T-helper 1 cell (primary cell): ENCODE measurements at places on chromosomes 11 and 22.

DNA sequence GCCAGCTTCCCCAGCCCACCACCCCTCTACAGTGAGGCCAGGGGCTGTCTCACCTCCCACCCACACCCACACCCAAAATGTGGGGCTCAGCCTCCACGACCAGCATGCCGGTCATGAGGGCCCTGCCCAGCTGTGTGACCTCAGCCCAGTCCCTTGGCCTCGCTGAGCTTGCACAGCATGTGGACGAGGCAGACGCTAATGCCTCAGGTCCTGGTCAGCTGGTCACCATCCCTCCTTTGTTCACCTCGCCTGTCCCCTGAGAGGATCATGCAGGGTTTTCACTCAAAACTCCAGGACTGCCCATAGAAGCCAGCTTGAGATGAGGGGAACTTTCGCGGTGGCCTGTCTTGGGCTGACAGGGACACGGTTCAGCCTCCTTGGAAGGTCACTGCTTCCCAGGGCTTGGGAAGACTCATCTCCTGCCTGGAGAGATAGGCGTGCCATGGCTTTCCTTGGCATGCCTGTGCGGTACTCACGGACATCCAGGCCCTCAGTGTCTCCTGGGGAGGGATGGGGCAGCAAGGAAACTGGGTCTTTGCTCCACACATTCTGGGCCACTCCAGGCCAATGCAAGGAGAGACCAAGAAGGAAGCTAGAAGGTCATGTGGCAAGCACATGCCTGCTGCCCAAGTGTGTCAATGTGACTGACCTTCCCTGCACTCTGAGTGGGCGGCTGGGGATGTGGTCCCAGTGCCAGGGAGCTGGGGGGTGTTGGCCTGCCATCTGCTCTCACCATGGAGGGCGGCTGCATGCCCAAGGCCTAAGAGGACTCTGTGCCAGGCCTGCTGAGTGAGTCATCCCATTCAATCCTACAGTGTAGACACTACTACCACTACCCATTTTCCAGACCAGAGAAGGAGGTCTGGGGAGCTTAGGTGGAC lies 3.2 kb upstream of the RTN4R start:
- DNase-seq = no peak

- DNase-seq = no peak
These were observed 64.6 kb downstream of the CTTN start for GRCh38 chr11:70462818-70463477.

GRCh38 chr11:19467904-19468303 lies 227.2 kb upstream of the E2F8 start:
- no peak for DNase-seq

GRCh38 chr11:33802194-33802950 lies 28.1 kb upstream of the FBXO3 start:
- no peak for DNase-seq

- no peak for DNase-seq
These were observed 27.0 kb upstream of the SLC25A18 start for GRCh38 chr22:17536269-17536668.

DNA sequence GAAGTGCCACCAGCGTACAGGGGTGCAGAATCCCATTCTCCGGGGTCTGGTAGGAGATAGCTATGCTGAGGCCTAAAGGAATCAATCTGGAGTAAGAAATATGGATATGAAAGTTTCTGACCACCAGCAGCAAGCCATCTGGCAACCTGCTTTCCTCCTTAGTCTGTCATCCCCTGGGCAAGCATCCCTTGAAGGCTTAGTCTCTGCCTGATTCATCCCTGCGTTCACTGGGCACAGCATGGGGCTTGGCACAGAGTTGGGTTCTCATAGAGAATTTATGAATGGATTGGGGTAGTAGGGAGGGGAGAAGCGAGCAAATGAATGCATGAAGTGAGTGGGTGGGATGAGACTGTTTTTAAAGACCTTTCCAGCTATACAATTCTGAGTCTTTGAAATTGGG lies 85.8 kb upstream of the NARS2 start:
- no peak for DNase-seq

DNA sequence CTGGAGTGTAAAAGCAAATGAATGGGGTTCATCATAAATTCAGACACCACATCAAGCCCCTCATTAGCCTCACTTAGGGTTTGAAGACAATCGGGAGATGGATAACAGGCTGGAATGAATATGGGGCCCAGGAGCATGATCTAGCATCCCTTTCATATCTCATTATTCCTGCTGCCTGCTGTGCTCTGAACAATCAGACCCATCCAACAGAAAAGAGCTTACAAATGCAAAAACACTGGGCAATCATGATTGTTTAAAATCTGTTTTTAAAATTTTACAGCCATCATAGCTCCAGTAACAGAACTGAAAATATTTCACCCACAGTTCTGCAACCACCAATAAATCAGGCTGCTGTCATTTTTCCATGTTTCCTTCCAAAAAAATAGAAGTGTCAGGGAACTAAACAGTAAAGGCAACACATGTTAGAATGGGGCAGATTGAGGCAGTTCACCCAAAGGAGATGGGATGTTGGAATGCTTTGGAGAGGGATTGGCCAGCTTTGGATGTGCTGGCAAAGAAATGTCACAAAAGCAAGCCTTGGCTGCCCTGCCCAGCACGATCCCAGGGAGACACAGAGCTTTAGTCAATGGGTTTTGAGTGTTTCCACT lies 47.8 kb upstream of the BMAL1 start:
- no peak for DNase-seq

DNA sequence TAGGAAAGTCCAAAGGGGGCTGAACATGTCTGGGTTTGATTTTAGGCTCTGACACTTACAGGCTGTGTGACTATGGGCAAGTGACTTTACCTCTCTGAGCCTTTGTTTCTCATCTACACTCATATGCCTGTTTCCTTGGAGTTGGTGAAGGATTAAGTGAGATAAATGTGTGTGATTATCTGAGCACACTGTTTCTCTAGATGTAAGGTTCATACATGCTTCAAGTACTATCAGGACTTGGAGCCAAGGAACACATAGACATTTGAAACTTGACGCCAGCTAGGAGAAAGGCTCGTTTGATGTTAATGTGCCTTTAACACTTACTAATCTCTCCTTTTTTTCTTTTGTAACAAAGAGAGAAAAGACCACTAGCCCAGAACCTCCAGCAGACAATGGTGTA lies 9.7 kb downstream of the CRYBB1 start:
- no peak for DNase-seq

DNA sequence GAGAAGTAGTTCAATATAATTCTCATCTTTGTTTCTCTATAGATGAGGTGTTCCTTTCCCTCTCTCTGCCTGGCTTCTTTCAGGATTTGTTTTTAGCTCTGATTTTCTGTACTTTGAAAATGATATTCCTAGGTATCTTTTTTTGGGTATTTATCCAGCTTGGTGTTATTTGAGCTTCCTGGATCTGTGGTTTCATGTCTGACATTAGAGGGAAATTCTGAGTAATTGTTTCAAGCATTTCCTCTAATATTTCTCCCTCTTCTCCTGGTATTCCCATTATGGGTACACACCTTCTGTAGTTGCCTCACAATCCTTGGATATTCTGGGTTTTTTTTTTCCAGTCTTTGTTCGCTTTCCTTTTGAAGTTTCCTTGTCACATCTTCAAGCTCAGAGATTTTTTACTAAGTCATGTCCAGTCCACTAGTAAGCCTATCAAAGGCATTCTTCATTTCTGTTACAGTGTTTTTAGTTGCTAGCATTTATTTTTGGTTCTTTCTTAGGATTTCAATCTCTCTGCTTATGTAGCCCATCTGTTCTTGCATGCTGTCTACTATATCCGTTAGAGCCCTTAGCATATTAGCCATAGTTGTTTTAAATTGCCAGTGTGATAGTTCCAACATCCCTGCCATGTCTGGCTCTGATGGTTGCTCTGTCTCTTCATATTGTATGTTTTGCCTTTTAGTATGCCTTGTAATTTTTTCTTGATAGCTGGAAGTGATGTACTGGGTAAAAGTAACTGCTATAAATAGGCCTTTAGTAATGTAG lies 5.8 kb downstream of the CCDC81 start:
- DNase-seq = no peak

DNA sequence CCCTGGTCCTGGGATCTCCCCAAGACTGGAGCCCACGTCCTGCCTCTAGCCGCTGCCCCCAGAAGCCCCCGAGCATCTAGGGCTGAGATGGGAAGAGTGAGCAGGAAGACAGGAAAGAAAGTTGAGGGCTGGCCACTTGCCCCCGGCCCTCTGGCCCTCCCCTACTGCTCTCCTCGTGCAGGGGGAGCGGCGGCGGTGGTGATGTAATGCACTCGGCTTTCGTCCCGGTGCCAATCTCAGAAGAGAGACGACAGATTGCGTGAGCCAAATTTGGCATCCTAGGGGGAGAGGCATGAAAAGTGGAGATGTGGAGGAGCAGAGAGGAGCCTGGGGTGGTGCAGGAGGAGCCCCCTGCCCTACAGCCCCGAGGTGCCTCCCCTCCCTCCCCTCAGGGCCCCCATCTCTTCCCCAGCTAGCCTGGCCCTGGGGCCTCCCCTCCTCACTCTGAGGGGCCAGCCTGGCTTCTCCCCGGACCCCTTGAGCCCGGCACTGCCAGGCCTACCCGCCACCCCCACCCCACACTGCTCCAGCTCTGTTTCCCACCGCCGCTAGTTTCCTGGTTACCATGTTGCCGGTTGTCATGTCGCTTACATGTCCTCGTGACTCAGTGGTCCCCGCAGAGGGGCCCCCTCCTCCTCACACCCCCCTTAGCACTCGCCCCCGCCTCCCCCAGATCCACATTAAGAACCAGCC lies 2.5 kb downstream of the KCNJ4 start:
- no peak for DNase-seq
